ENCODE measurements at places on chromosomes 4 and X.

DNA sequence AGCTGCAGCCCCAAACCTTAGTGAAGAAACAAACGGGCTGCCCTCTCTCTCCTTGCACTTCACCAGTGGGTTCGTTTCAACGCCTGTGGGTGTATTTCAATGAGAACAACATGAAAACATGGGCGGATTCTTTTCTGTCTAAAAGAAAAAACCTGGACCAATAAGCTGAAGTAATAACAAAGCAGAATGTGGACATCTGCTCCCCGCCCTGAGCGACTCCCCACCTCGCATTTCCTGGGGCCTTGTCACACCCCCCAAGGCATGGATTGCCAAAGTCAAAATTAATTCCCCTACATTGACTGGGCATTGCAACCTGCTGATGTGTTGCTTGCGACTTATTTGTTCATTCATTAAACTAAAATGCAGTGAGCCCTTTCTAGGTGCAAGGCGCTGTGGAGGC is 142.9 kb downstream of the BCOR start:
- DNase-seq, result no peak

- no peak for DNase-seq
Observed at GRCh38 chrX:23736030-23736429, 7.0 kb downstream of the ACOT9 start.

GRCh38 chr4:138894709-138895108 is 120.9 kb upstream of the NOCT start:
- no peak for DNase-seq

DNA sequence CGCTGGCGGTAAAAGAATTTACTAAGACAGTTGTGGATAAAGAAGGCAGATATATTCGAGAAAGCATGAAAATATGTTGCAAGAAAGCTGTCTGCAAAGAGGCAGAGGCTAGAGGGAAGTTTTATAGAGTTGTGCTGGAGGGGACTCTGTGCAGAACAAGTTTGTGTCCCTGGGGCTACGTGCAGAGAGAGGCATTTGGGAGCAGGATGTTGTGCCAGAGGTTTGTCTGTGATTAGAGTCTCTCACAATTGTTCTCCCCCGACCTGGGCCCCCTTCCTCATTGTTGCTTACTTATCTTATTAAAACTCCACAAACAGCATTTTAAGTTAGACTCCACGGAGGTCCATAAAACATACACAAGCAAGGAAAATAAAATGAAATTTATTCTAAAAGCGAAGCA is 831.3 kb downstream of the NLGN4X start:
- DNase-seq, result no peak

- no peak for DNase-seq
Observed at GRCh38 chr4:3257103-3257555, 8.2 kb downstream of the MSANTD1 start.

DNA sequence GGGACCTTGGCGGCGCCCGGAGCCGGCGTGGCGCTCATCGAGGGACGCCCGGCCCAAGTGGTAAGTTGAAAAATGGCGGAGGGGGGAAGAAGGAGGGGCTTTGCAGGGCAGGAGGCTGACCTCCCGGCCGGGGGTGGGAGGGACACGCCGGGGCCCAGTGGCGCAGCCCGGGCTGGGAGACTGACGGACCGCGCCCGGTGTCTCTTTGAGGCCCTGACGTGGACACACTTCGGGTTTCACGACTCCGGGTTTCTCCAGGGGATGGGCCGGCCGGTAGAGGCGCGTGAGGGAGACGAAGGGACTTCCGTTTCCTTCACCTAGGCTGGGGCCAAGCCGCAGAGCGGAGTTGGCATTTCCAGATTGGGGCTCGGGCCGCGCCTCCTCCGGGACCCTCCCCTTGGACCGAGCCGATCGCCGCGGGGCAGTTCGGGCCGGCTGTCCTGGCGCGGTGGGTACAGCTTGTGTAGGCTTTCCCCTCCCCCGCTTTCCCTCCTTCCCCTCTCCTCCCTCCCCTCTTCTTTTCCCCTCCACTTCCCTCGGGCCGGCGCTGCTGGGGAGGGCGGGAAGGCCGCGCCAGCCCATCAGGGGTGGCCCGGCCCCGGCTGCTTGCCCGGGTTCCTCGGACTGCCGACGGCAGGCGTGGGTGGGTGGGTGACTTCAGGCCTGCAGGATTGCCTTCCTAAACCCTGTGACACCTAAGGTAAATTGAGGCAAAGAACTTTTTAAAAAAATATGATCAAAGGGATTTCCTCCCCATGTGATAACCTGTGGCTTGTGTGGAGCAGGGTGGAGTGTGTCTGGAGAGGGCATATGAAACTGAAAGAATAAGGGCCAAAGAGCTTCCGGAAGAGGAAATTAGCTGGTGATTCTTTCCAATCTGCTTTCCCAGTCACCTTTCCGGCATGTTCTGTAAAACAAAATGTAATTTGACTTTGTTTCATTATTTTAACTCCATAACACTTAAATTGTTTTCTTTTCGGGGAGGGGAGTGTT is at the start of gene XIAP:
Gene XIAP, plus strand, starts transcription at position 208 of the 993 bp plus-strand sequence. CDS start 25,610 bp downstream, outside the sequence.
- peak; percentile 70 for DNase-seq

GRCh38 chrX:78931814-78932213 is 13.4 kb upstream of the P2RY10 start:
- DNase-seq, result no peak

GRCh38 chrX:16903274-16904022 is 33.3 kb upstream of the RBBP7 start:
- no peak for DNase-seq

DNA sequence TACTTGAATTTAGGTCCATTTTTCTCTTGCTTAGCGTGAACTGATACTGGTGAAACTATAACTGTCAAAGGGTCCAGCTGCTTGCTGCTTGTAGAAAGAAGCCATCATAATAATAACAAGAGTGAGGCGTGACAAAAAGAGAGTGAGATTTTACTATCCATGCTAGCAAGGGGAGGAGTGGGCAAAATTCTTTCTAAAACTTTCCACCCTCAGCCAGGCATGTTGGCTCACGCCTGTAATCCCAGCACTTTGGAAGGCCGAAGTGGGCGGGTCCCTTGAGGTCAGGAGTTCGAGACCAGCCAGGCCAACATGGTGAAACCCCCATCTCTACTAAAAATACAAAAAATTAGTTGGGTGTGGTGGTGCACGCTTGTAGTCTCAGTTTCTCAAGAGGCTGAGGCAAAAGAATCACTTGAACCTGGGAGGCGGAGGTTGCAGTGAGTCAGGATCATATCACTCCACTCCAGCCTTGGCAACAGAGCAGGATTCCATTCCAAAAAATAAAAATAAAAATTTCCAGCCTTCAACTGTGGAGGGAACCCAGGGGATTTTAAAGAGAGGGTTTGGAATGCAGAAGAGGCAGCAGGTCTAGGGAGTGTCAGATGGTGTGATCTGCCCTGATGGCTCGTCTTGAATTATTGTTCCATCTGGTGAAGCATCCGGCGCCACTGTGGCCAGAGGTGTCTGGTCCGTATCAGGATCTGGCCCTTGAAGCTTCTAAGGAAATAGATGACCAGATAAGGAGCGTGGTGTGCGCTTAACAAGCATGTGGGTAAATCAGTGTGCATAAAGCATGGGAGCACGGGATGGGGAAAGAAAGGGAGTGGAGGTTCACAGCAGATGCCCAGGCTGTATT is 51.8 kb downstream of the LRP2BP start:
- no peak for DNase-seq

DNA sequence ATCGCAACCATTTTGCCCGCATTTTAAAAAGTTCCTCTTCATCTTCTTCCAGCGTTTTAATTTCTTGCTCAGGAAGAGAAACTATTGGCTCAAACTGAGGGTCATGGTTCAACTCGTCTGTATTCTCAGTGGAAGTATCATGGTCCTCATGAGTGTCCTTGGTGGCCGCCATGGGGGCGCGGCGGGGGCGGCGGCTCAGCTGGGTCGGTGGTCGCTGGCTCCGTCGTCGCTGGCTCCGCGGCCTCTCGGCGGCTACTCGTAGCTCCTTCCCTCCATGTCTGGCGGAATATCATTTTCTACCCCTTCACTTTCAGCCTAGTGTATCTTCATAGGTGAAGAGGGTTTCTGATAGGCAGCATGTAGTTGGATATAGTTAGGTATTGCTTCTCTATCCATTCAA is 492.0 kb upstream of the MAGEB18 start:
- no peak for DNase-seq

DNA sequence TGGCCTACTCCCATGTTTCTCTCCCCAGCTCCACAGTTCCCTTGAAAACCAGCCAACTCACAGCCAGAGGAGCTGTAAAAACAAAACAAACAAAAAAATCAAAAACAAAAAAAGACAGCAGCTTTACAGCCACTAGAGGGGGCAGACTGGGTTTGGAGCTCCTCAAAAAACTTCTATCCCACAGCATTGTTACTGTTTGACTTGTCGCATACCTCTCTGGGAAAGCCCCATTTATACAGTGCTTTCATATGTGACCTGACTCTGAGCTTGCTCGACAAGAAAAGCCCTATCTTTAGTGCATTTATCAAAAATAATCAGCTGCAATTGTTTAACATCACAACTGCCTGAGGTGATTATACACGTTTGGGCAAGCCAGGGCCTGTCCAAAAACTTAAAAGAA is 21.6 kb downstream of the TSPAN6 start:
- no peak for DNase-seq

DNA sequence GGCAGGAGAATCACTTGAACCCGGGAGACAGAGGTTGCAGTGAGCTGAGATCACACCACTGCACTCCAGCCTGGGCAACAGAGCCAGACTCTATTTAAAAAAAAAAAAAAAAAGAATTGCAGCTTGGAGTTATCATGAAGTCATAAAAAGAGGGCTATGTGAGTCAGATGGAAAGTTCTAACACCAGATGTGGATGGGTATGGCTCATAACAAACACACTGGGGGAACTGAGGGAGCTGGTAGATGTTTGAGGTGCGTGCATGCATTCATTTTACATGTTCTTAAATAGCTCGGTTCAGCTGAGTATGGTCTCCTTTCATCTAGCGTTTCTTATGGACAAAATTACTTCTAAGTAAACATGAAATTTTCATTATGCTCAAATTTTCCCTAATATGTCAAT is 11.7 kb downstream of the TRMT2B start:
- no peak for DNase-seq

- peak; percentile 5 for DNase-seq
Observed at GRCh38 chr4:56871371-56871866, 36.3 kb upstream of the REST start.

GRCh38 chr4:27668001-27668400 is 807.4 kb downstream of the STIM2 start:
- no peak for DNase-seq

GRCh38 chr4:71009890-71010588 is 16.6 kb downstream of the DCK start:
- no peak for DNase-seq

GRCh38 chr4:170111546-170111945 is 21.8 kb upstream of the AADAT start:
- no peak for DNase-seq

DNA sequence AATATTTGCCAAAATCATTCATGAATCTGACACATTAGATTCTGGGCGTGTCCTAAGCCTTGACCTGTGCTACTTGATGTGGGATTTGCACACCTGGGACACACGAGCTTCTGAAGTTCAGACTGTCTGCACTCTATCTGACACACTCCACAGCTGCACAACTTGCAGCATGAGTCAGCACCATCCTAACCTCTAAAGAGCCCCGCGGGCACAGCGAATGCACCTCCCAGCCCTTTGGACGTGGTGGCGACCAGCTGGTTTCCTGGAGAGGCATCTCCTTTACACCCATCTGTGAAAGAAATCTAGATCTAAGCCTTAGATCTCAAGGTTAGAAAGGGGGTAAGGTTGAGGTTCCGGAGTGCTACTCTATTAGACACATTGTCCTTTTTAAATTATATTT is 69.2 kb downstream of the SORBS2 start:
- DNase-seq, result no peak

DNA sequence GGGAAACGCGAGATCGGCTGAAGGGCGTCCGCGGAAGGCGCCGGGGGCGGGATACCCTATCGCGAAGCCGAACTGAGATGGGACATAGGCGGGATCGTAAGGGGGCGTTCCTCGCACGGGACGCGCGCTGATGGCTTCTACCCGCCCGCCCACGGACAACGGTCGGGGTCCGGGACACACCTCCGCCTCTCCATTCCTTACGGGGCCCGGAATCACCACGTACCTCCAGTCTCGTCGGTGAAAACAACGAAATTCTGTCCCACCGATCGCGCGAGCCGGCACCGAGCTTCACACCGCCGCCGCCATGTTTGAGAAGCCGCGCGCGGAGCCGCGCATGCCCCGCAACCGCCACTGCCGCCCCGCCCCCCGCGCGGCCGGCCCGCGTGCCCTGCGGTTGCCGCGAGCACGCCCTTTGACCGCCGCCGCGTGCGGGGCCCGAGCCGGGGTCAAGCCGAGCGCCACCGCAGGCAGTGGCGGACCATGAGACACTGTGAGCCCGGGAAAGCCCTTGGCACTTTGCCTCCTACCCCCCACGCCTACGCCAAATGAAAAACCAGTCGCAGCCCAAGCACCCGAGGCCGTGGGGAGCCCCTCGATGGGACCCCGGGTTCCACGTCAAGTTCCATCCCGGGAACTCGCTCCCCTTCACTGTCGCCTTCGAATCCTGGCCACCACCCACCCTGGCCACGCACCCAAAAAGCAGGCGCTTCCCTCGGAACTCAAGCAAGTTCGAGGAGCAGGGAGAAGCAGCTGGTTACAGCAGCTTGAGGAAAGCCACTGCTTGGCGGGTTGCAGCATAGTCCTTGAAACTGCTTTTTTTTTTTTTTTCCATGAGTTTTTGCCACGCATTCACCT is at the start of gene SCML2:
Gene SCML2, minus strand, starts transcription at position 320 of the 855 bp plus-strand sequence. CDS start 20,617 bp downstream, outside the sequence.
- peak; percentile 41 for DNase-seq

GRCh38 chrX:110022599-110023448 is 19.9 kb downstream of the TMEM164 start:
- DNase-seq, result no peak

GRCh38 chrX:17590892-17591740 is 146.2 kb upstream of the SCML1 start:
- DNase-seq, result peak; percentile 28

- no peak for DNase-seq
Observed at GRCh38 chr4:114282937-114283336, 303.5 kb upstream of the ARSJ start.

DNA sequence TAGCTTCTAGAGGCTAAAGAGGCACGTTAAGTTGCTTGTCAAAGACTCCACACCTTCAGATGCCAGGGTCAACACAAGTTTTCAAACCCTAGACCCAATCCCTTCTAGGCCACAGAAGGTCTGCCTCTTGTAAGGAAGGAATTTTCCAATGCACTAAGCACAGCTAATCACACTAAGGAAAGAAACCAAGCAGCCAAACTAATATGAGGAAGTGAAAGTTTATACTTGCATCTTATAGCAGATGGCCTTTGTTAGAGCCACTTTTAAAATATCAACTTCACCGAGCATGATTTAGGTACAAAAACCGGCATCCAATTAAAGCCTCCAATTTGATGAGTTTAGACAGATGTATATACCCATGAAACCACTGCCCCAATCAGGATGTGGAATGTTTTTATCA is 9.9 kb downstream of the FHL1 start:
- no peak for DNase-seq

DNA sequence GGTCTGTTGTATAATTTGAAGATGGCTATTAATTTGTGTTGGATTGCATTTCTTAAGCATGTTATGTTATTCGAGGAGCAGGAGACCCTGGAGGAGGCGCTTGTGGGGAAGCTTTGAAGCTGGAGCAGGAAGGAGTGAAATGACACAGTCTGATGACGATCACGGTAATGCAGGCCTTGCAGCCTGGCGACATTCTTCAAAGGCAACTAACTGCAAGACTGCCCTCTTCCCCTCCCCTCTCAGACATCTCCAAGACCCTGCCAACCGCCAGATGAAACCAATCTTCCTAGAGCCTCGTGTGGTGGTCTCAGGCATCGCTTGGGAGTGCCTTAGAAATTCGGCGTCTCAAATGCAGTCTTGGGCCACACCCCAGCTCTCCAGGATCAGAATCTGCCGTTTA is 16.1 kb downstream of the CLCN4 start:
- DNase-seq, result no peak

GRCh38 chr4:65968831-65969558 is 298.7 kb upstream of the EPHA5 start:
- no peak for DNase-seq
